Lung microvascular endothelial cell (primary cell): ENCODE measurements at places on chromosomes 5 and 9. TPM values are rescaled to one million over a fixed set of nuclear protein-coding genes. Genes with fewer than 3 reads are reported as not detected.

DNA sequence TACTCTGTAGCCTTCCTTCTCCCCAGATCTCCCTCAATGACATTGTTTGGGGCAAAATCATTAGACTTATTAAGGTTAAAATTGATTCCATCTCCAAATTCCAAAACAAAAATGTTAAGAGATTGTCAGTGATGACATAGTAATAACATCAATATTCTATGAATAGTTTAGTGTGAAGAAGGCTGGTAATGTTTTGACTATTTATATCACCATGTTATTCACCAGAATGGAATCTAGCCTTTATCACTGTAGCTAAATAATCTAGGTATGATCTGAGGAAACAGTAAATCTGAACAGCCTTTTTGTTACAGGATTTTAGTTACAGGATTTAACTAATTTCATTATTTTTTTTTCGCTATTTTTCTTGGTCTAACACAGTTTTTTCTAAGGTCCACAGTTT is 929 bp upstream of the PLPP6 start:
- DNase-seq: no peak

Gene GAPVD1
- total RNA-seq: 41.6 and 49.2 TPM in 2 replicates

DNA sequence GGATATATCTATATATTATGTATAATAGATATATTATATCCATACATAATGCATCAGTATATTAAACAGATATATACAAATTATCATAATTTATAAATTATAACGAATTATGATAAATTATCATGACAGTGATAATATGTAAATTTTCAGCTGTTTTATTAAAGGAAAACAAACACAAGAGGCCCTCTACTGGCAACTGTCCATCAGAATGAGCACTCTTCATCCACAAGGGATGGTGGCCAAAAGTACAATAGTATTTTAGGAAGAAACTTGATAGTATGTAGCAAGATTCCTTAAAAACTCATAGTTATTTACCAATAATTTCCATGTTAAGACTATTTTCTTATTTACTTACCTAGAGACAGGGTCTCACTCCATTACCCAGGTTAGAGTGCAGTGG is 113.3 kb upstream of the LPAR1 start:
- DNase-seq: no peak

DNA sequence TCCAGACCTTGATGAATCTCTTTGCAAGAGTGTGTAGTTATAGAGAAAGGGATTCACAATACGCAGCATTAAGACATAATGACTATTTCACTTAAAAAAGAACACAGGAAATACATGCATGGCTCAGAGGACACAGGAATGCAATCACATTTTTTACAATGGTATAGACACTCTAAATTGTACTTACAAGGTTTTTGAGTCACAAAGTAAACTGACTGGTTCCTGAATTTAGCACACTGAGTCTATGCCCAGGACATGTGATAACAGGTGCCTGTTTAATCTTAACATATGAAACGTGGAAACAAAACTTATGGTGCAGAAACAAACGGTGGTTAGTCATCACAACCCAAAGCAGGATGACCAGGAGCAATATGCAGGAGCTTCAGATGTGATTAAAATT is 6.7 kb downstream of the EPB41L4A start:
- peak; percentile 69 for DNase-seq

DNA sequence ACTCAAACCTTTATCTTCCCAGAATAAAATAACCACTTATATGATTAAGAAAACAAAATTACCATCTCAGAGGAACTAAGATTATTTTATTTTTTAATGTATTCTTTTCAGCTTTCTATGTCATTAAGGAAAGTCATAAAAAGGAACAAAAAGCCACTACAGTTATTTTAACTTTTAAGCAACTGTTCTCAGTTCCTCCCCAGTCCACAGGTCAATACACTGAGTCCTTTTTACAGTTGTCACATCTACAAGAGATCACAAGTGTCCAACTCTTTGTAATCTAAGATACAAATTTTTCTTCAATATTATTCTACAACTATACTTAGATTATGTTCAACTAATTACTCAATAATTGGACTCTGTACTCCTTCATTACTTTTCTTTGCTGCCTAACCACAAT is 782.8 kb upstream of the ACO1 start:
- DNase-seq: no peak

GRCh38 chr5:57429513-57430120 is 53.0 kb downstream of the ACTBL2 start:
- DNase-seq: no peak

DNA sequence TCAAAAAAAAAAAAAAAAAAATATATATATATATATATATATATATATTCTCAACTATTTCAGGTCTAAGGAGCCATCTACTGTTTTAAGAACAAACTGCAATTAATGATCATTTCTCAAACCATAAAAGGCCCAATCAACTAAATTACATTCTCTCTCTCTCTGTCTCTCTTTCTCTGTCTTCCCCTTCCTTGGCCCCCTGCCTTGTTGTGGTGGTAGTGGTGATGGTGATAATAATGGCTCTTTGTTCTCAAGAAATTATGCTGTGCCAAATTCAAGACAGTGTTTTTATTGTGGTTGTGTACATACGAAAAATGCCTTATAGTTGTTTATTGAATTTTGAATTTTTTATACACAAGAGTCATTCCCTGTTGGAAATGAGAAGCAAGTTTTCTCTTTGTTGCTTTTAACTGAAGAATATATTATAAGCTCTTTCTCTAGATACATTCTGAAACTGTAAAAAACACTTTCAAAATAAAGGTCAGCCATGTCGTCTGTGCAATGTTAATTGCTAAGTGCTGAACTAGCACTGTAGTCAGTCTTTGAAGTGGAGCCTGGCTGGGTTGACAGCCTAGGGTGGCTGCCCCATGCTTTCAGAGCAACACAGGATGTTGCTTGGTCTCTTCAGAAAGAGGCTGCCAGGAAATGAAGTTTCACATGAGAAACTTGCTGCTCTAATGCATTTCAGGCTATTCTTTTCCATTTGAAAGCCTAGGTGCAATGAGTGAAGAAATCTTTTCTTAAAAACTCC is 96.0 kb downstream of the HINT1 start:
- DNase-seq: no peak

Gene SPATA9
- total RNA-seq: not detected in 2 replicates

Gene CCL27
- total RNA-seq: not detected in 2 replicates

- DNase-seq: no peak
Observed at GRCh38 chr9:131358556-131358955, 35.3 kb upstream of the PRRC2B start.

DNA sequence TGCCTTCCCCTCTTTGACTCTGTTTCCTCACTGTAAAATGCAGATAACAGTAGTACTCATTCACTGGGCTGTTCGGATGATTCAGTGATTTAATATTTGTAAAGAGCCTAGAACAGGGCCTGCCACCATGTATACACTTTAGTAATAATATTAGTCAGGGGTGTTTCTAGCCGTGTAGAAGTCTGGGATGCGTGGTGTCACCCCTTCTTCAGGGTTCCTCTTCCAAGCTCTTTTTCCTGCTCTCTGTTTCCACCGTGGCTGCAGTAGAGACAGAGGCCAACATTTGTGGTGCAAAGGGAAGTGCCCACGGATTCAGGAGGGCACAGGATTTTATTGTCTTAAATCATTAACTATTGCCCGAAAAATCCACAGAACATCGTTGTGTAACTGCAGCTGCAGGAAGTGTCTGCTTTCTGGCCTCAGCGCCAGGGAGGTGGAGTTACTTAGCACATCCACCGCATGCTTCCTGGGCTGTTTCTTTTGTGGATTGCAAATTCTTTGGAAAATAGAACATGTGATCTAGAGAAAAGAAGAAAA is 61.7 kb downstream of the TRIO start:
- DNase-seq: peak; percentile 95

DNA sequence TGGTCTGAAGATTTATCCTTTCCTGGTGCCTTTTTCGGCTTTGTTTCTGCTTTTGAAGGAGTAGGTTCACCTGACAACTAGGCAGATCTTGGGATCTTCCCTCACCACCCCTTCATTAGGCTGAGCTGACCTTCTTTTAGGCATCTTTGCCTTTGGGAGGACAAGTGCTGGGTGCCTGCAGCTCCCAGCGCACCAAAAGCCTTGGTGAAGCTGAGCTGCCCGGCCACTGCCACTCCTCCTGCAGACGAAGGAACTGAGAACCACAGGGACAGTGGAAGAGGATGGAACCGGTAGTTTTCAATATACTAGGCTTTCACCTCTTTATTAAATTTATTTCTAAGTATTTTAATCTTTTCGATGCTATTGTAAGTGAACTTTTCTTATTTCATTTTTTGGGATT is 16.8 kb upstream of the MARCOL start:
- DNase-seq: no peak

Gene TRPM3
- 0.40 and 1.1 TPM in 2 replicates for total RNA-seq

Gene GABRG2
- total RNA-seq: not detected in 2 replicates

DNA sequence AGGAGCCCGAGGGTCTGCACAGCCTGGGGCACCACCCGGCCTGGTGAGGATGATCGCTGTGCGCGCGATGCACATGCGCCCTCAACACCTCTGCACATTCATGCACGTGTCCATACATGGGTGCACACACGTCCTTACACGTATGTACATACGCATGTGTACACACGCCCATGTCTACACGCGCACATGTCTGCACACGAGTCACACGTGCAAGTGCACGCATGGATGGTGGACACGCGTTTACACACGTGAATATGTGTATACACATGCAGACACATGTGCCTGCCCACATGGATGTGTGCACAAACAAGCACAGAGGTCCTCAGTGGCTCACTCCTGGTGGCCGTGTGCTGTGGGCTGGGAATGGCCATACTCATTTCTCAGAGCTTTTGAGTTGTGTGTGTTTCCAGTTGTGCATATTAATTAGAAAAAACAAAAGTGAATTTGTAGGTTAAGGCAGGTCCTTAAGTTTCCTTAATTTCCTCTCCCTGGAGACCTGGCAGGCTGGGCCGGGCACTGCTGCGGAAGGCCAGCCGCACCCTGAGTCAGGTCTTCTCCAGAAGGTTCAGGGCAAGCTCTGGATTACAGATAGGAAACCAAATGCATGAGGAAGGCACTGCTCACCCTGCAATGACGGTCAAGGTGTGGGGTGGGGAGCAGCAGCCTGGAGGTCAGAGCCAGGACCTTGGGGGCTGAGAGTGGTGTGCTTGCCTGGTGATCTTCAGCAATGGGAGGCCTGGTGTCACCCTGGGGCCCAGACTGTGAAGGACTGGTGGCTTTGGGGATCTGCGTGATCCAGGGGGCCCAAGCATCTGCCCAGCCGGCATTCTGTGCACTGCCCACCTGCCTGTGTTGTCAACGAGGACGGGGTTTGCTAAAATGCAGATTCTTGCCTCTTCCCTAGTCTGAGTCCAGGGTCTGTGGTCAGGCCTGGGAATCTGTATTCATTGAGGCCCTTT is 1.3 kb upstream of the RNU6ATAC start:
- DNase-seq: peak; percentile 46

DNA sequence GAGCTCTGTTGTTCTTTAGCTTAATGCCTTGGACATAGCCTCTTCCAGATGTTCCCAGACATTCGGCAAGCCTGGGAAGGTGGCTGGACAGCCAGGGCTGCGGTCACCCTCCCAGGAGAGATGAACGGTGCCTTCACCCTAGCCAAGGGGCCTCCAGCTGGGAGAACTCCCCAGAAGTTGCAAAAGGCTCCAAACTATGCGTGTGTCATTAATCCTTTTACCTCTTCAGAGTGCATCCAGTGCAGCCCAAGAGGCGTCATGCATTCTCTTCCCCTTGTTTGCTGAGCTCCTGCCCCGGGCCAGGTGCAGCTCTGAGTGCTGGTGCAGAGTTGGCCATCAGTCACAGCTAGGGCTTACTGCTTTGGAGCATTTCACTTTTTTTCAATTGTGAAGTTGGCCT is 22.8 kb downstream of the HMCN2 start:
- no peak for DNase-seq

Gene TLE4
- 9.8 and 16.9 TPM in 2 replicates for total RNA-seq

Gene IFNA2
- total RNA-seq: not detected in 2 replicates

DNA sequence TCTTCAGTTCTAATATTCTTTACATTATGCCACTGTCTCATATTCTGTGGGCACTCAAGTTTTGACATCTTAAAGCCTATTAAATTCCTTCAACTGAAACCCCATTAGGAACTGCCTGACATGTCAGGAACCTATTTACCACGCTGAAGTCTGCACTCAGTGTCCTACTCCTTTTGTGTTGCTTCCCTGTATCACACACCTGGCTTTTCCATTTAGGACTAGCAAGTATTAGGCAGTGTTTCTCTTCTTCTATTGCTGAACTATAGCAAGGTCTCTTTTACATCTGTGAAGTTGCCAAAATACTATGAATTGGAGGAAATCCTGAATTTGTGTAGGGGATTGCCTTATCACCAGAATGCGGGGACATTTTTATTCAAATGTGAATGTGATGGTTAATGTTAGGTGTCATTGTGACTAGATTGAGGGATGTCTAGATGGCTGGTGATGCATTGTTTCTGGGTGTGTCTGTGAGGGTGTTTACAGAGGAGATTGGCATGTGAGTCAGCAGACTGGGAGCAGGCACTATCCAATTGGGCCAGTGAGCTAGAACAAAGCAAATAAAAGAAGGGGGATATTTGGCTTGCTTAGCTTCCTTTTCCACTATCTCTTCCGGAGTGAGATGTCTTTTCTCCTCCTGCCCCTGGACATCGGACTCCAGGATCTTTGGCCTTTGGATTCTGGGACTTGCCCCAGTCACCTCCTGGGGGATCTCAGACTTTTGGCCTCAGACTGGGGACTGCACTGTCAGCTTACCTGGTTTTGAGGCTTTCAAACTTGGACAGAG is 21.2 kb upstream of the VCAN start:
- DNase-seq: peak; percentile 91

Gene ARL14EPL
- under 0.01 TPM in 2 replicates for total RNA-seq

GRCh38 chr5:163408311-163408923 is 29.0 kb upstream of the CCNG1 start:
- DNase-seq: peak; percentile 83

GRCh38 chr5:136206361-136206760 is 13.4 kb upstream of the SMIM32 start:
- DNase-seq: no peak

GRCh38 chr9:114090798-114091197 is 8.3 kb downstream of the KIF12 start:
- DNase-seq: no peak

- DNase-seq: no peak
Observed at GRCh38 chr9:134438195-134438788, 112.0 kb downstream of the RXRA start.

DNA sequence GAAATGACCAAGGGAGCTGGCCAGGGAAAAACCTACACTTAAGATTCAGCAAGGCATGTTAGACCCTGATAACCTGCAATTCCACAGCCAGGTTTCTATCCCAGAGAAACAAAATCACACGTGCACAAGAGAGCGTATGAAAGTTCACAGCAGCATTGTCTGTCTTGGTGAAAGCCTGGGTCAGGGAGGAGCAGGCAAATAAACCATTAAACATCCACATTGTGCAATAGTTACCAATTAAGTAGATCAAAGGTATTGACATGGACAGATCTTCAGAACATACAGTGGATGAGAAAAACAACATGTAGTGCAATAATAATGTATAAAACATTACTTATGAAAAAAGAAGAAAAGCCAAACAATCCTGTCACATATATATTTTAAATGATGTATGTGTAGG is 15.9 kb upstream of the GPX3 start:
- DNase-seq: no peak

DNA sequence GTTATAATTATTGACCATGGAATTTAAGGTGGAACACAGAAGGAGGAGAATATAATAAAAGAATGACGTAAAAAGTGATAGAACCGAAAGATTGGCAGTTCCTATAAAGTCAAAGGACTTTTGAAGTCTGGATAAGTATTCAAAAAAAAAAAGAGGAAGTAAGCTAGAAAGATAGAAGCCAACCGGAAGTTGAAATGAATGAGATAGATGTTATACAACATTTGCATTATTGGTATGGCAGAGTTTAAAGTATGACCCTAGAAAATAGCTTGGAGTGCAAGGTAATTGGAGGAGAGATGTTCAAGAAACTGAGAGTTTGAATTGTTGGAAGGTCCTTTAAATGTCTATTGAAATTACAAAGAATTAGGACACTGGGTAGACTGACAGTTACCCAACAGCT is 293.6 kb downstream of the FER start:
- DNase-seq: no peak

- no peak for DNase-seq
Observed at GRCh38 chr9:107980984-107981383, 491.4 kb upstream of the KLF4 start.
